ENCODE measurements at places on chromosomes 2 and 18.

DNA sequence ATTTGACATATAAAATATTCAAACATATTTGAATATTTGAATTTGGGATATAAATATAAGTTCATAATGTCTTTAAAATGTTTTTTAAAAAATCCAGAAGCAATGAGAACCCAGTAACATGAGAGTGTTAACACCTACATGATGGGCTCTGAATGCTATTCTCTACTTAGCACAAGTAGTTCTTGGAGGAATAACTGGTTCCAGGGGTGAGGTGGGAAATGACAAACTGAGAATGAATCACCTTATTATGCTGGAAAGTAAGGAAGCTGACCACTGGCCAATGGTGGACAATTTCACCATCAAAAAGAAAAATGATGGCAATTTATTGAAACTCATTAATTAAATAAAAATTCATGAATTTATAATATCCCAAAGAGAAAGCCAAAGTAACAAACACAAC is 79.6 kb upstream of the NABP1 start:
- DNase-seq = no peak

DNA sequence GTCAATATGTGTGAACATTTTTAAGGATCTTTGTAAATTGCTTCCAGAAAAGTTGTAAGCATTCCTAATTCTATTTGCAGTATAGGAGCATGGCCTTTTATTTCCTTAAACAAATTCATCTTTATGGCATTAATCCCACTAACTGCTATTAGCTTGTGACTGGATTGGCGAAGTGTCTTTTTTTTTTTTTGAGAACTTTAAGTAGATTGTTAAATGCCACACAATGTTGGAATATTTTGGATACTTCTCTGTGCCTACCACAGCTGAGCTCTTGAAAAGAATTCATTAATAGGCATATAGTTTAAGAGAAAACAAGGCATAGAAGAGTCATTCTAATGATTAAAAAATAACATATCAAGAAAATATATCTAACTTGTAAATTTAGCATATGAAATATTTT is 129.7 kb downstream of the LAMA3 start:
- DNase-seq = no peak

DNA sequence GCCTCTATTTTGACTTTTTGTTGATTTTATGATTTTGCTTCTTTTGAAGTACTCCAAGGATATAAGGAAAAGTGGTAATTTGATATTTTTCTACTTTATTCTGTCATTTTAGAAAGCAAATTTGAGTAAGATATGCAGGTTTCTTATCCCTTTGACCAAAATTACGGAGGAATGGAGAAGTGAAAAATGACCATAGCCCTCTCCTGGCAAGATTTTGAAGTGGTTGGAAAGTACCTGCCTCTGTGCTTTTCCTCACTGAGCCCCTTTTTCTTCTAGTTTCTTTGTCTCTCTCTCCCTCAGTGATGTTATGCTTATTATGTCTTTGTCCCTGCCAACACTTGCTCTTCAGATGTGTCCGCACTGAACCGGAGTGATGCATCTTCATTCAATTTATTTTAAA is 898.1 kb downstream of the EPHA4 start:
- no peak for DNase-seq

DNA sequence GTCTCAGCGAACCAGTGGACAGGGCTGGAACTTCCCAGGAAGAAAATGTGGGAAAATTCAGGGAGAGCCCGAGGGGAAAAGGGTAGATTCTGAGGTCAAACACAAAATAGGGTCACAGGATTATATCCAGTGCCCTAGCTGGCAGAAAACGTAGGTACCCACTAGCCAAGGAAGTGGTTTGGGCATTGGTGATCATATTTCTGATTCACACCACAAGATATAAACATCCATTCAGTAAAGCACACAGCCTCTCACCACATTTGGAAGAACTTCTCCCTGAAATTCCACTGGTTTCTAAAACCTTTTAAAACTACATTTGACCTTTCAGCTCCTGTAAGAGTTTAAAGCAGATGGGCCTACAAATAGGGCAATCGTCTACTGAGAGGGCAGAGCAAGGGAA is 186.9 kb downstream of the TTC32 start:
- DNase-seq = no peak

- no peak for DNase-seq
These were observed 82.1 kb downstream of the OLA1 start for GRCh38 chr2:174166261-174166660.

GRCh38 chr2:85888020-85888683 is 638 bp downstream of the ST3GAL5 start:
- DNase-seq = peak; percentile 40

- no peak for DNase-seq
These were observed 61.7 kb downstream of the PRKCE start for GRCh38 chr2:45713136-45713535.

DNA sequence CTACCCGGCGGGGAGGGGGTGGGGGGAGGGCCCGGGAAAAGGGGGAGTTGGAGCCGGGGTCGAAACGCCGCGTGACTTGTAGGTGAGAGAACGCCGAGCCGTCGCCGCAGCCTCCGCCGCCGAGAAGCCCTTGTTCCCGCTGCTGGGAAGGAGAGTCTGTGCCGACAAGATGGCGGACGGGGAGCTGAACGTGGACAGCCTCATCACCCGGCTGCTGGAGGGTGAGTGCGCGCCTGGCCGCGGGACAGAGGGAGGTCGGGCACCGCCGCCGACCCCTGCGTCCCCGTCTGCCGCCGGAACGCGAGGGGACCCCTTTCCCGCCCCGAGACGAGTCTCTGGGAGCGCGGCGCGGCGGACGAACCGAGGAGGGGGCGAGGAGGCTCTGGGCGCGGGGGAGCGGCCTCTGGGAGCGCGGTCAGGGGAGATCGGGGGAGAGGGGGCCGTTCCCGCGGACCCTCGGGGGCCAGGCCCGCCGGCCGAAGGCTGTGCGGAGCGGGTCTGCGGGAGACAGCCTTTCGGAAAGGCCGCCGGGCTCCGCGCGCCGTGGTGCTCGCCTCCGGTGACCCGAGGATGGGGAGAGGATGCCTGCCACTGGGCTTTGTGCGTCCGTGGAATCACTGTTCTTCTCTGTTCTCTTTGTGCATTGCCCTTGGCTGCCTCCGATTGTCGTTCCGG is 463 bp downstream of the PPP1CB start:
- peak; percentile 42 for DNase-seq

DNA sequence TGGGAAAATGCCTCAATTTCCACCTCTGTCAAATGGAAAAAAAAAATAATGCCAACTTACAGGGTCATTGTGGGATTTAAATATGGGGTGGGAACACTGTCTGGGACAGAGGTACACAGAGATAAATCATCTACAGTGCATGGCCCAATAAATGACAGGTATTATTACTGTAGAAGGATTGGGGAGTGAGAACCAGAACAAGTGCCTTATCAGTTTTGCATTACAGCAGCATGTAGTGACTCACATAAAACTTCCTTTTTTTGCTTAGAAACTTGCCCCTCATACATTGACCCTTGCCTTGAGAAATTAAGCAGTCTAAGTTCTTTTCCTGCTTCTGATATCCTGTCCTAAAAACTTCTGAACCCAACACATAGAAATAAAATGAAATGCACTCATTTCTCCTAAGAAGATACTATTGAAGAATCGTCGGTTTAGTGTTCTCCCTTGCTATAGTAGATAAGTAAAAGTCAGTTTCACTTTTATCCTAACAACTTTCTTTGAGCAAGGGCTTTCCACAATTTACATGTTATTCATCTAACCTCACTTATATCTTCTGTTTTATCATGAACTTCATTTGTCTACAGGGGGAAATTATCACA is 121.0 kb upstream of the HAAO start:
- DNase-seq = no peak

- no peak for DNase-seq
These were observed 23.6 kb upstream of the CATIP start for GRCh38 chr2:218332920-218333645.

- no peak for DNase-seq
These were observed 40.1 kb downstream of the SERPINE2 start for GRCh38 chr2:223998948-223999347.

- DNase-seq = no peak
These were observed 1258.3 kb upstream of the GYPC start for GRCh38 chr2:125397535-125398251.

GRCh38 chr2:2912293-2912692 is 465.3 kb downstream of the EIPR1 start:
- DNase-seq = no peak

- DNase-seq = peak; percentile 26
These were observed 857 bp downstream of the RESP18 start for GRCh38 chr2:219331560-219332213.

- no peak for DNase-seq
These were observed 549 bp downstream of the MRPL35 start for GRCh38 chr2:86199834-86200177.

GRCh38 chr2:20803226-20803682 is 19.6 kb downstream of the LDAH start:
- DNase-seq = no peak

- DNase-seq = no peak
These were observed 199.8 kb downstream of the AGPS start for GRCh38 chr2:177592397-177592796.

DNA sequence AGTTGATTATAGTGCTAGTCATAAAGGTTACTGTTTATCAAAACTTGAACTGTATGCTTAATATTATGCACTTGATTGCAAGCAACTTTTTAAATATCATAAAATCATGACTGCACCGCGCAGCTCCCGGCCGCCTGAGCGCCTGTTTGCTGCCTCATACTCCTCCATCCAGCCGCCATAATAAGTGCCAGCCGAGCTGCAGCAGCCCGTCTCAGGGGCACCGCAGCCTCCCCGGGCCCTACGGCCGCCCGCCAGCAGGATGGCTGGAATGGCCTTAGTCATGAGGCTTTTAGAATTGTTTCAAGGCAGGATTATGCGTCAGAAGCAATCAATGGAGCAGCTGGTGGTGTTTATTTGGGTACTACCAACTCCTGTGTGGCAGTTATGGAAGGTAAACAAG is 337.2 kb downstream of the PAX3 start:
- DNase-seq = no peak

GRCh38 chr2:195604706-195605105 is 52.3 kb upstream of the SLC39A10 start:
- DNase-seq = no peak

DNA sequence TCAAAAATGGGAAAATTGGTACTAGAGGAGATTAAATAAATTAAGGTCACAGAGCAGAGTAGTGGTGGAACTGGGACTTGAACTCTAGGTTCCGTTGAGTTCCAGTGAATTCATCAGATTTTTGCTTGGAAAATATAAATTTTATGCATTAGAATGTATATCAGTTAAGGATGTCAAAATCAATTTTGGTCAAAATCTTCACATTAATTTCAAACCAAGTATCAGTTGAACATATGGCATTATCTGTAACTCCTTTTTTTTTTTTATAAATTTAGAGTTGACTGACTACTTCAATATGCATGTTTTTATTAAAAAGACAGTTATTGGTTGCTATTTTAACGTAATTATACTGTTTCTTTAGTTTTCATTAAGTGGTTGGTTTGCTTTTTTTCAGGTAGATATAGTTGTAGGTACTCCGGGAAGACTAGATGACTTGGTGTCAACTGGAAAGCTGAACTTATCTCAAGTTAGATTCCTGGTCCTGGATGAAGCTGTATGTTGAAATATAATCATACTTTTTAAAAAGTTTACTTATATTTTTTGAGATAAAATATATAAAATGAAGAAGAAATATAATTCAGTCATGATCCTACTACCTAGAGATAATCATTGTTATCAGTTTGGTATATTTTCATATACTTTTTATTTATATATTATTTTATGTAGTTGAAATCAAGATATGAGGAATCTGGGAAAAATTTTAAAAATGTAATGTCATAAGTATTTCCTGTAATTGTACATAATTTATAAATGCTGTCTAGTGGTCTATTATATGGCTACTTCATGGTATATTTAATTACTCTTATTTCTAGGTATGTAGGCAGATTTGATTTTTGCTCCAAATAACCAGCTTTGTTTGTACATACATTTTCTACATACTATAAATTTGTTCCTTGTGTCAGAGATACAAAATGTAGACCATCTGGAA is 25.4 kb downstream of the DDX1 start:
- DNase-seq = no peak

DNA sequence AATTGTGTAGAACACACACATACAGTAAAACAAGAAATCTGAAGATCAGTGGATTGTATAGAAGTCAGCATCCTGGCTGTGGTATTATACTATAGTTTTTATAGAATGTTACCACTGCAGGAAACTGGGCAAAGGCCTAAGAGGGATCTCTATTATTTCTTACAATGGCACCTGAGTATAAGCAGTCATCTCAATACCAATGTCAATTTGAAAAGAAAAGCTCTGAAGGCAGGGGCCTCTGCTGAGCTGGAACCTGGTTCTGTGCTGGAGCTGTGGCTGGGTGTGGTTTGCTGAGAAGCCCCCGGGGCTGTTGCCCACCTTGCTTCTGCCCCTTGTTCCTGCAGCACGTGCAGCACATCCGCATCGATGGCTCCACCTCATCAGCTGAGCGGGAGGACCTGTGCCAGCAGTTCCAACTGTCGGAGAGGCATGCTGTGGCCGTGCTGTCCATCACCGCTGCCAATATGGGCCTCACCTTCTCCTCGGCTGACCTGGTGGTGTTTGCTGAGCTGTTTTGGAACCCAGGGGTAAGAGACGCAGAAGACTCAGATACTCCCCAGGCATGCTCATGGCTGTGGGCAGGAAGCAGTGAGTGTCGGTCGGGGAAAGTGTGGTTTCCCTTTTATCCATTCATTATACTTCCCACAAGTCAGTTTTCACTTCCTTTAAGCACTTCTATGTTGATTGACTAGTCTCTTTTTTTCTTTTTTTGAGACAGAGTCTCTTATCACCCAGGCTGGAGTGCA is 23.5 kb upstream of the RPL37A start:
- no peak for DNase-seq

DNA sequence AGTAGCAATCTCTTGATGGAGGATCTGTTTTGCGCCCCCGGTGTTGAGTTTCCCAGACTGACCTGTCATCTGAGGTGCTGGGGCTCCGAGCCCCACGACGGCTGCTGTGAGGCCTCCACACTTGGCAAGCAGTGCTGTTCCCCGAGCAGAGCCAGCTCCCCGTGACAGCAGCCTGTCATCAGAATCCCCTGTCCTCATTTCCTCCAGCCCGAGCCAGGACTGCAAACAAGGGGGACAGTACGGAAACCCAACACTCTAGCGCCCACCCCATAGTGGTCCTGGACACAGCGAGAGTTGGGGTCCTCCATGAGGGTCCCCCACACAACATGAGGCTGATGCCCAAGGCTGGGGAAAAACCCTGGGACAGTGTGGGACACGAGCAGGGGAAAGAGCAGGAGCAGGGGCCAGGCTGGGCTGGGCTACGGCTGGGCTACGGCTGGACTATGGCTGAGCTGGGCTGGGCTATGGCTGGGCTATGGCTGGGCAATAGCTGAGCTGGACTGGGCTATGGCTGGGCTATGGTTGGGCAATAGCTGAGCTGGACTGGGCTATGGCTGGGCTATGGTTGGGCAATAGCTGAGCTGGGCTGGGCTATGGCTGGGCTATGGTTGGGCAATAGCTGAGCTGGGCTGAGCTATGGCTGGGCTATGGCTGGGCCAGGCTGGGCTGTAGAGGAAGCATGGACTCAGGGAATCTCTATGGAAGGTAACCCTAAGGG is 1.5 kb upstream of the KLHL30 start:
- DNase-seq = no peak

DNA sequence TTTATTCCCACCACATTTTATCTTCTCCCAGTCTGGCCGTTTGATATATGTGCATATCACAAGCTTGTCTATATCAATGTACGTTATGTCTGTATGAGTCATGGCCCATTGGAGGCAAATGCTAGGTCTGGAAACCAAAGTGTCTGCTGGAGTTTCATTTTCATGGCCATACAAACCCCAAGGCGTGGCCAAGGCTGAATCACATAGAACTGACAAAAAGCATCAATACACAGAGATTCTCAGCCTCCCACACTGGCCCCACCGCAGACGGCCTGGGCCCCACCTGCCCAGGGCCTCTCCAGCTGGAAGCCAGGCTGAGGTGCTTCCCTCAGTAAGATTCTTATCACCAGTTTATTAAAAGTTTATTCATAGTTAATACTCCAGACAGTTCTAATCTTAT is 40.5 kb upstream of the SALL3 start:
- no peak for DNase-seq

Measured in stimulated activated CD4-positive, alpha-beta T cell treated with anti-CD3 and anti-CD28 coated beads, Interleukin-2, amount 100 ng/mL, for 24 hours (primary cell).